ENCODE measurements at places on chromosomes 6 and 20.

GRCh38 chr6:36590237-36590636 is 3.9 kb upstream of the SRSF3 start:
- DNase-seq = no peak

DNA sequence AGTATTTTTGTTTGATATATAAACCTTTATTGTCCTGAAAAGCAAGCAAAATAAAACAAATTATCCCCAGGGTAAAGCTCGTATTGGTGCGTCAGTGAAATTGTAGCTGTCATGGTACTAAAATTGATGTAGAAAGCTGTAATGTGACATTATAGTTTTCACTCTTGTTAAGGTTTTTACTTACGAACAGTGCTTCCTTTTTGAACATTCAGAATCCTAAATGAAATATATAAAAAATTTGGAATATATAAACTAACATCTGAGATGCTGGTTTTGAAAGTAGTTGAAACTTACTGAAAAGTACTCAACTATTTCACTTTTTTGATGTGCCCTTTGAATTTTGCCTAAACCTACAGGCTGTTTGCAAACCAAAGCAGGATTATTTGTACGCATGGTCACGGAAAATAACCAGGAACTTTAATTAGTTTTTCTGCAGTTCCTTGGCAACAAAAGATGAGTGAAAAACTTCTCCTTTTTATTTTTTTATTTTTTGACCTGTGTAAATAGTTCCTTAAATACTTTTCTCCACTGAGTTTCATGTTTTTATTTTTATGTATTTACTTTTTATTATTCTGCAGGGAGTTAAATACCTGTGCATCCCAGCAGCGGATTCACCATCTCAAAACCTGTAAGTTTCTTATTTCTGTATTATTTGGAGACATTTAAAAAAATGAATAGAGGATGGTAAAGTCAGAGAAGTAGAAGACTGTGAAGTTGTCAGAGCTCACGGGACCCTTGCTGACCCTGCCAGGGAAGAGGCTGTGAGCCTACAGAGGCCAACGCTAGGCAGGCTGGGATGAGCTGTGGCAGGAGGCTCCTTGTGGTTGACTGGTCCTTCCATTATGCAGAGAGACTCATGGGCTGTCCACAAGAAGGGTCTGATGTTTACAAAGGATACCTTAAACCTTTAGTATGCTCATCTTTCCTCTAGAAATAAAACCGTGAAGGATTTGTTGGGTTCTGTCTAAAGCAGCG is 42.5 kb downstream of the DUSP22 start:
- no peak for DNase-seq

DNA sequence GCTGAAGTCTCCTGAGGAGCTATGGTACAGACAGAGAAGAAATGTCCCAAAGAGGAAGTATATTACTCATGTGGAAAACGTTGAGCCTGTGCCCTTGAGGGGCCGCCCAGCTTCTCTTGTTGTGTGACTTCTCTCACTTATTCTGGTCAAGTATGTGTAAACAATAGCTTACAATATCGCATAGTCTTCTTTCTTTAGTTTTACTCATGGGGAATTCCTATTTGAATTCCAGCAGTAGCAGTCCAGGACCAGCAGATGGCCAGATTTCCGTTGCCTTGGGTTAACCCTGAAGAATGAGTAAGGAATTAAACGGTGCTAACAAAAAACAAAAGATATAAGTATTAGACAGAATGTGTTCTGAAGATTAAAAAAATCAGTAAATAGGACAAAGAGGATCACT is 522.0 kb upstream of the GJE1 start:
- no peak for DNase-seq

- no peak for DNase-seq
Measured at GRCh38 chr6:72564231-72564630, 57.6 kb upstream of the KCNQ5 start.
